ENCODE measurements at places on chromosomes 5 and 9.

GRCh38 chr5:102715082-102715807 is 39.9 kb upstream of the PAM start:
- no peak for DNase-seq

- DNase-seq = no peak
Observed at GRCh38 chr5:16265141-16265540, 85.5 kb upstream of the MARCHF11 start.

DNA sequence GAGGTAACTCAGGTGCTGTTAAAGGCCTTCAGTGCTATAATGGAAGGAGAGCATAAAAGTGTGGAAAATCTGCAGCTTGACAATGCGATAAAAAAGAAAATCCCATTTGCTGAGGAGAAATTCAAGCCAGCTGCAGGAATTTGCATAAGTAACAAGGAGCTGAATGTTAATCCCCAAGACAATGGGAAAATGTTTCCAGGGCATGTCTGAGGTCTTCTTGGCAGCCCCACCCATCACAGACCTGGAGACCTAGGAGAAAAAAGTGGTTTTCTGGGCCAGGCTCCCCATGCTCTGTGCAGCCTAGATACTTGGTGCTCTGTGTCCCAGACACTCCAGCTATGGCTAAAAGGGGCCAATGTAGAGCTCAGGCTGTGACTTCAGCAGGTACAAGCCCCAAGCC is 1159.6 kb downstream of the CDH18 start:
- DNase-seq = no peak

- no peak for DNase-seq
Observed at GRCh38 chr5:173630724-173631365, 14.4 kb upstream of the BOD1 start.

GRCh38 chr5:15634591-15635288 is 134.8 kb downstream of the FBXL7 start:
- no peak for DNase-seq

DNA sequence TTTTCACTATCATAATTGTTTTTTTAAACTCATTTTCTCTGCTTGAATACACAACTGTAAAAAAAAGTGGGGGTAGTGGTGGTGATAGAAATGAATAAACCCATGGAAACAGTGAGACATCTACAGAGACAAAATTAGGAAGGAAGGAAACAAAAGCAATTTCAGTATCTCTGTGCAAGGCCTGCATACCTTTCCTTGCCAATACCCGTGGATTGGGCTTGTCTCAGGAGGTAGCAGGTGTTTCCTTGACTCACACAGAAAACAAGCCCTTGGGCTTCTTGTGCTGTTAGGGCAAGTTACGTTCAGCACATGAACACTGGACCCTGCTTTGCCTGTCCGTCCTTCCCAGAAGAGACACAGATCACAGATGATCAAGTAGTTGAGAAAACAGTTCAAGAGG is 372.2 kb downstream of the ZSWIM6 start:
- DNase-seq = no peak

GRCh38 chr9:24132244-24132643 is 306.2 kb upstream of the ELAVL2 start:
- no peak for DNase-seq

DNA sequence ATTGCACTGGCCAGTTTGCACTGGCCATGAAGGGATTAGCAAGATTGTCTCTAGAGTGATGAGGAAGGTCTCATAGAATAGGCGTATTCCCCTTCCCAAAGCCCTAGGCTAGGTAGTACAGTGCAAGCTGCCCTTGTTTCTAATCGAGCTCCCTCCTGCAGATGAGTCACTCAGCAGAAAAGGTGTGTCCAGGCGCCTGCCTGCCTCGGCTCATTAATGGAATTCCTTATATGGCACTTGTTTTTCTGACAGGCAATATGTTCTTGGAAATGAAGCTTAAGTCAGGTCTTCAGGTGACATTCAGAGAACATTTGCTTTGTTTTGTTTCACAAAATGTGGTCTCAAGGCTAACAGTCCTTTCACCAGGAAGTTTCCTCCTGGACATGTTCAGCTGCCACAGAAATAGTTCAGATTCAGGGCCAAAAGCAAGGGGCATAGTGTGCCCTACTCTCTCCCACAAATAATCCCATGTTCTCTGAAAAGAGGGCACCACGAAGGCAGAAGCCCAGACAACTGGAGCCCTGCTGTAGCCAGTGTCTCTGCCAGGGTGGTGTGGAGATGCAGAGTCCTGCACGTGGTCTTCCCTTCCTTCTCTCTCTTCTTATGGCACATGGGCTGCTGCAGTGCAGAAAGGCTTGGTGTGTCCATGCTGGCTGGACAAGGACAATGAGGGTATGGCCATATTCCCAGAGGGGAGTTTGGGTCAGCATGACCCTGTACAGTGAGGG is 281.1 kb upstream of the MAP3K1 start:
- DNase-seq = peak; percentile 70

DNA sequence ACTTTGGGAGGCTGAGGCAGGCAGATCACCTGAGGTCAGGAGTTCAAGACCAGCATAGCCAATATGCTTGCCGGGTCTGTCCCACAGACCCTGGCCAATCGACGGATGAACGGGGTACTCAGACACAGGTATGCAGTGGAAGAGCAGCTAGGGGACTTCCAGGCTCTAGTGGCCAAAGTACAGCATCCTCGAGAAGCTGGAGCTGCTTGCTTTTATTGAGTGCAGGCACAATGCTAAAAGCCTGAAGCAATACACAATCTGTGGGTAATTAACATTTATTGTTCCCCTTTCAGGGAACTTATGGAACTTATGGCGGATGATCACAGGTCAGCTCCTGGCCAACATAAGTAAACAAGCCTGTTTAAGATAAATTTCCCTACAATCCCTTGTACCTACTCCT is 32.8 kb upstream of the SEMA4D start:
- DNase-seq = peak; percentile 55

DNA sequence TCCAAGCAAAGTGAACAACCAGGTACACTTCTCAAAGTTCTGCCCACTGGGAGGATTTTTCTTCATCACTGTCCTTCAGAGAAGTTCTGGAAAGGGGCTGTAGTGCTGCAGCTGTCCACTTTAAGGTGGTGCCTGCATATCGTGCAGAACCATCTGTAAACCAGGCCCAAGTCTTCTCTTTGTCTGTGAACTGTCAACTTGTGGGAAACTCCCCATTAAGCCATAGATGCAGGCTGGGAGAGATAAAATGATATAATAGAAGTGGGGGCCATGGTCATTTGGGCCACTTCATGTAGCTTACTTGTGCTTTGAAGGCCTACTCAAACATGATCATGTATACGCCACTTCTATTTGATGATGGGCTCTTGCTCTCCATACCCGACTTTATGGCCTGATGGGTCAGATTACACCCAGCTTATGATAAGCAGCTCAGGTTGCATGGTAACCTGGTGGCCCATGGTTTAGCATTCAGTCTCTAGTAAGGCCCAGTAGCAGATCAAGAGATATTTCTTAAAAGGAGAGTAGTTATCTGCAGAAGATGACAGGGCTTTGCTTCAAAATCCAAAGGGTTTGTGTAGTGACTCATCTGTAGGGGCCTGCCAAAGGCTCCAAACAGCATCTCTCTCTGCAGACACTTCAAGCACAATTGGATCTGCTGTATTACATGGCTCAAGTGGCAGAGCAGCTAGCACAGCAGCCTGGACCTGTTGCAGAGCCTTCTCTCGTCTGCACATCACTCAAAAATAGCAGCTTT is 15.7 kb upstream of the BTF3 start:
- no peak for DNase-seq

GRCh38 chr5:10726913-10727517 is 34.0 kb downstream of the DAP start:
- DNase-seq = no peak

DNA sequence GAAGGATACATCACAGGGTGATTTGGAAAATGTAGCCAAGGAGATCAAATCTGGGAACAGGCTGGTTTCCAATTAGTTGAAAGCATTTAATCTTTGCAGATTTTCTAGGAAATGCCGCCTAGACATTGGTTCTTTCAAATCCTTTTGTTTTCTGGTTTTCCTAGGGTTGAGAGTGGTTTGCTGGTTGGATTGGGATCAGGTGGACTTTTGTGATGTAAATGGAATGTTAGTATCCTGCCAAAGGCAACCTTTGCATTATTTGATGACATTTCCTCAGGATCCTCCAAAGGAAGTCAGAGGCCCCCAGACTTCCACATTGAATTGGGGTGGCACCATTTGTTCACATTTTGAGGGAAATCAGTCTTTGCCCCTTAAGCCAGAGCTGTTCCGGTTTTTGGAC is 245.5 kb upstream of the RPS23 start:
- DNase-seq = no peak

DNA sequence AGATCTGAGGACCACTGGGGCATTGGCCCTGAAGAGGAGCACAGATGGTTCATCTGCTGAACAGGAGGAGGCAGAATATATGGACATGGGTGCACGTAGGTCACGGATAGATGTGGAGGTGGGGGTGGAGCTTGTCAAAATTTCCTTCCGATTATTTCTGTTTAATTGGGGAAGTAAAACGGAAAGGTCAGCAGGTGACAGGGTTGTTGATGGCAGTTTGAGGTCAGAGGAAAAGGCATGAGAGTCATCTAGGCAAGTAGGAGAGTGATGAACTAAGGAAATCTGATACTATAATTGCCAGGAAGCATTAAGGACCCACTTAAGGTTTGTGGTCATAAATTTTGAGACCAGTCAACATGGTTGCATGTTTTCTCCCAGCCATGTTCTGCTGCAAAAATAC is 8.4 kb upstream of the FAM81B start:
- DNase-seq = no peak

Measured in activated effector memory CD4-positive, alpha-beta T cell treated with anti-CD3 and anti-CD28 coated beads, Interleukin-2, amount 50 U/mL, for 16 hours (primary cell).